Activated T-cell treated with anti-CD3 and anti-CD28 coated beads, Interleukin-2, amount 50 U/mL, for 1 hour (primary cell): ENCODE measurements at places on chromosomes 11 and 22.

DNA sequence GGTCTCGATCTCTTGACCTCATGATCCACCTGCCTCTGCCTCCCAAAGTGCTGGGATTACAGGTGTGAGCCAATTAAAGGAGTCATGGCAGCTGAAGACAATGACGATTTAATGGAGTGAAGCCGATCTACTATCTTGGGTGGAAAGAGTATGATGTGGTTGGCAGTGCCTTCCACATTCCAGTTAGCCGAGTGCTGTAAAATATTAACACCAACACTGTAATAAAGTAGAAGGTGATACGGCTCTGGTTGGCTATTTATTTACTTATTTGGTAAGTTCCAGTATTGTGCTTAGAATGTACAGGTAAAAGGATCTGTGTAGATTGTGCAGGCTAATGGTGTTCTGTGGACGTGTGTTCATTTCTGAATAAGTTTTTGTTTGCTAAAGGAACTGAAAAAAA lies 149.6 kb upstream of the MTMR2 start:
- DNase-seq: no peak

- no peak for DNase-seq
Observed at GRCh38 chr11:86938900-86939880, 16.0 kb downstream of the FZD4 start.

GRCh38 chr22:31122532-31123291 lies at the start of gene INPP5J:
TSS of gene INPP5J (plus strand) at chr22:31122966. CDS start at chr22:31123015, 49 bp downstream.
- no peak for DNase-seq

- DNase-seq: no peak
Observed at GRCh38 chr11:56923116-56923515, 65.6 kb upstream of the OR5AK2 start.

DNA sequence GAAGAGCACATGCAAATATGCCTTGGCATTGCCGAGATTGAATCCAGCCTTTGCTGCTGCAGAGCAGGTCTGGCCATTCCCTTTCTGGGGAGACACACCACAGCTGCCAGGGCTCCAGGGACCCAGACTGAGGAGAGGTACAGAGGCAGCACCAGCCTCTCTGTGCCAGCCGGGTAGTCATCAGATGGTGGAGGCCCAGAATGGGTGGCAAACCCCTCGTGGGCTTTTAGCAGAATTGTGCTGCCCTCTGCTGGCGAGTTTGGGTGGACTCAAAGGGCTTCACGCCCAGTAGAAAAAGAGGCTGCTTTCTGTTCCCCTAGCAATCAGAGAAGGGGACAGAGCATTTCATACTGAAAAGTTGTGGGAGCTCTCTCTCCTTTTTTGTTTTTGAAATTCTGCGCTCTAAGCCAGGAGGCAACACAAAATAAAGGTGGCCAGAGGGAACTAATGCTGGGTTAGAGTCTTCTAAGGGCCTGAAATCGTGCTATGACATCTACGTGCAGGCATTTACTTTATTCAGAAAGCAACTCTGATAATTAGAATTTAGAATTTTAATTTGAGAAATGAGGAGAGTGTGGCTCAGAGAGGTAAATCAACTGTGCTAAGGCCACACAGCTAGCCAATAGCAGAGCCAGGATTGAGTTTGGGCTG lies 158.8 kb upstream of the NAV2 start:
- peak; percentile 59 for DNase-seq

DNA sequence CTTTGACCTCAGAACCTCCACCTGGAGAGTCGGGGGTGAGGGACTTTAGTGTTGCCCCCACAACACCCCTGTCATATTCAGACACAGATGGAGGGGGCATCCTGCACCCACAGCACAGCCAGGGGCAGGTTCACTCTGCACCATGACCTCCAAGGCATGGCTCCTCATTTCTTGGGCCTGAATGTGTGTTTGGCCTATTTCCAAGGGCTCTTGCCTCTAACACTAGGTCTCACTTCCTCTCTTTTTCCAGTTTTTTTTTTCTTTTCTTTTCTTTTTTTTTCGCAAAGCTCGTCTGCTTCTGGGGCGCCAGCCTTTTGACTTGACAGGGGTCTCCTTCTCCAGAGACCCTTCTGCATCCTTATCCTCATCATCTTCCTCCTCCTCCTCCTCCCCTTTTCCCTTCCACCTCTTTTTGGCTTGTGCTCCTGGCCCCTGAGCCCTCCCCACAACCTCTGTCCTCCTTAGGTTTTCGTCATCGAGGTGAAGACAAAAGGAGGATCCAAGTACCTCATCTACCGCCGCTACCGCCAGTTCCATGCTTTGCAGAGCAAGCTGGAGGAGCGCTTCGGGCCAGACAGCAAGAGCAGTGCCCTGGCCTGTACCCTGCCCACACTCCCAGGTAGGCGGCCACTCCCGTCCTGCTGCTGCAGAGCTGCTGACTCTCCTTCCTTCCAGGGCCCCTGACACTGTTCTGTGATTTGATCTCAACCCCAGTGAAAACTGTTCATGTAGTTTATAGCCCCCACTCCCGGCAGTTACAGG lies 3.8 kb downstream of the NCF4 start:
- DNase-seq: no peak

DNA sequence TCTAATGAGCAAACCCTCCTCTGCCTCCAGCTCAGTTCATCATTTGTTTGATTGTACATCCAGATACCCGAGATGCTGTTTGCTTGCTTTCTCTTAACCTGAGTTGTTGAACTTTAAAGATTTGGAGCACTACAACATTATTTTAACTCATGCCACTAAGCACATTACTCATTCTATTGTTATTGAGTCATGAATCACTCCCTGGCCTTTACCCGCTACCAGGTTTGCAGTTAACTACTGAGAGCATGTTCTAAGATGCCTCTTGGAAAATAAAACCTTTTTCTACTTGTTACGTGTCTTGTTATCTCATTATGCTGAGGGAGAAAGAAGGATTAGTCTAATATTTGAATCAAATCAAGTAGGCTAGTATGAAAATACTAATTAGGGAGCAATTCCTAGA lies 720.6 kb upstream of the ANO5 start:
- no peak for DNase-seq
